ENCODE measurements at places on chromosomes 4 and X.

GRCh38 chrX:102837847-102838246, 99.2 kb upstream of the RAB40AL start:
- DNase-seq, result no peak

DNA sequence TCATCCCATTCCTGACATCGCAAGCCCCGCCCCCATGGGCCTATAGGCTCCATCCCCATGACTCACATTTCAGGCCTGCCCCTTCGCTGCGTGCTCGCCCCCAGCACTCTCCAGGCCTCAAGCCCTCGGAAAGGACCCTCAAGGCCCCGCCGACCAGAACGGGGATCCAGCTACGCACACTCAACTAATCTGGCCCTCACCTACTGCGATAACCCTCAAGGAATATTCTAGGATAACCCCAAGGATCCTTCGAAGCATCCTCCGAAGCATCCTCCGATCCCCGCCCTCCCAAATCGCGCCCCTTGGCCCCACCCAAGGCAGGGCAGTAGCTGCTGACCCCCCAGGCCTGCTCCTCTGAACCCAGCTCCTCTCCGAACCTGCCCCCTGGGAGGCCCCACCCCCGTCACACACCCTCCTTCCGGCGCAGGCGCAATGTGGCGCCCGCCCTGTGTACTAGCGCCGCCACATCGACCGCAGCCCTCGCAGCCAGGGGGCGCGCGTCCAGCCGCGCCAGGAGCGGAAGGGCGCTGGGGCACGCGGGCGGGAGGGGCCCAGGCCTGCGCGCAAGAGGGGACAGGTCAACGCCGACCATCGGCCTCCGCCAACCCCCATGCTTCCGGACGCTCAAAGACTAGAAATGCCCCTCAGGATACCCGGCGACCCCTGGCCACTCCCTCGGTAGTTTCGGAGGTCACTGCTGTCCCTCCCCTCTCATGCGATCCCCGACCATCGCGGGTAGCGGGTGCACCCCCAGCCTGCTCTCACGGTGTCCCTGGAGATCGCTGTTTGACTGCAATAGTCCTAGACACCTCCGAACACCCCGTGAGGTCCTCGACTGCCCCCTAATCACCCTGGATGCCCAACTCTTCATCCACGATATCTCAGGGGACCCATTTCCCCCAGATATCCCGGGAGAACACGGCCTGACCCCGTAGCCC, 6.4 kb upstream of the MAGIX start:
- peak; percentile 57 for DNase-seq

GRCh38 chrX:87736576-87736975, 219.0 kb downstream of the KLHL4 start:
- no peak for DNase-seq

GRCh38 chr4:4320951-4321714, 31.1 kb downstream of the ZBTB49 start:
- no peak for DNase-seq

GRCh38 chr4:114323841-114324240, 274.8 kb upstream of the UGT8 start:
- no peak for DNase-seq

- DNase-seq, result no peak
Observed at GRCh38 chr4:168615294-168616065, 118.6 kb downstream of the PALLD start.

DNA sequence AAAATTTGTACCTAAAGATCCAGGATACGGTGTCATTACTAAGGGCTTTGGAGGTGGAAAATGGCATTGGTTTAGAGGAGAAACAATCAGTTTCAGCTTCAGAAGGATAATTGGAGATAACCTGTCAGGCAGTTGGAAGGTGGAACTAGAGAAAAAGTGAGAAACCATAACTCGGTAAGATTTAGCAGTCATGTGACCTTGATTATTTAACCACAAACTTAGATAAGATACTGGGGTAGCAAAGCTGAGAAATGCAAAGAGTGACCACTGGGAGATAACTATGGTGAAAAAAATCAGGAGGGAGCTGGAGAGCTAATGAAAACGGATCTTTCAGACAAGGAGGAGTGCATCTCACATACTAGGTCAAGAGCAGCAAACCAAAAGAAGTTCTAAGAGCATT, 58.3 kb upstream of the SMARCA5 start:
- no peak for DNase-seq

- no peak for DNase-seq
Observed at GRCh38 chrX:7088968-7089615, 58.4 kb upstream of the STS start.

DNA sequence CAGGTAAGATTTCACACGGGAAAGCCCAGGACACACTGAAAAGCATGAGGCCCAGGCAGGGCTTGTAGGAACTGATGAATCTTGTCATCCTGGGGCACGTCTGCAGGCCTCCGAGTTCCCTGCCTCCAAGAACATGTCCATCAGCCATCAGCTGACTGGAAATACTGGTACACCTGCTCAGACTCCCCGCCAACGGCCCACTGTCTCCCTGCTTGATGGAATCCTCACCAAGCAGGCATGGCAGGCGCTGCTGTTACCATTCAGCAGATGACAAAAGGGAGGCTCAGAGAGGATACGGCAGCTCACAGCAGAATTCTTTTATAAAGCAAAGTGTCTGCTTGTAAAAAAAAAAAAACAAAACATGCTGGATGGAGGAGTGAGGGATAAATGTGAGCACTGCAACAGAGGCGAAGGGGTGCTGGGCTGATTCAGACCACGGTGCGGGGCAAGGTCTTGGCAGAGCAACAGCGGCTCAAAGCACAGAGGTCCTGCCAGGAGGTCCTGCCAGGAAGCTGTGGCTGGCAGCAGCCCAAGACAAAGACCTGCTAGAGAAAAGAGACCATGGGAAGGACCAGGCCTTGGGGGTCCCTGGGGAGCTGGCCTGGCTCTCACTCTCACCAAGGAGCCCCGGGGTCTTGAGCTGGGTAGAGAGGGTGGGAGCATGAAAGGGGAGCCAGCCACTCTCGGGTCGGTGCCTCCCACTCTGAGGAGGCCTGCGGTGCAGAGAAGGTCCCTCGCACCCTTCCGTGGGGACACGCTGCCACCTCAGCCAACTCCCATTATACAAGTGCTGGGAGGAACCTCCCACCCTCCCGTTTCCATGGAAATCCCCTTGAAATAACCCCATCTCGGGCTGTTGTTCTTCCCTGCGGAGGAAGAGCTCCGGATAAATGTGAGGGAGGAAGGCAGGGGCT, 25.6 kb downstream of the PPP2R2C start:
- no peak for DNase-seq

GRCh38 chrX:12076046-12076445, 62.2 kb upstream of the FRMPD4 start:
- no peak for DNase-seq

GRCh38 chr4:41396214-41396613, 139.5 kb downstream of the UCHL1 start:
- no peak for DNase-seq

DNA sequence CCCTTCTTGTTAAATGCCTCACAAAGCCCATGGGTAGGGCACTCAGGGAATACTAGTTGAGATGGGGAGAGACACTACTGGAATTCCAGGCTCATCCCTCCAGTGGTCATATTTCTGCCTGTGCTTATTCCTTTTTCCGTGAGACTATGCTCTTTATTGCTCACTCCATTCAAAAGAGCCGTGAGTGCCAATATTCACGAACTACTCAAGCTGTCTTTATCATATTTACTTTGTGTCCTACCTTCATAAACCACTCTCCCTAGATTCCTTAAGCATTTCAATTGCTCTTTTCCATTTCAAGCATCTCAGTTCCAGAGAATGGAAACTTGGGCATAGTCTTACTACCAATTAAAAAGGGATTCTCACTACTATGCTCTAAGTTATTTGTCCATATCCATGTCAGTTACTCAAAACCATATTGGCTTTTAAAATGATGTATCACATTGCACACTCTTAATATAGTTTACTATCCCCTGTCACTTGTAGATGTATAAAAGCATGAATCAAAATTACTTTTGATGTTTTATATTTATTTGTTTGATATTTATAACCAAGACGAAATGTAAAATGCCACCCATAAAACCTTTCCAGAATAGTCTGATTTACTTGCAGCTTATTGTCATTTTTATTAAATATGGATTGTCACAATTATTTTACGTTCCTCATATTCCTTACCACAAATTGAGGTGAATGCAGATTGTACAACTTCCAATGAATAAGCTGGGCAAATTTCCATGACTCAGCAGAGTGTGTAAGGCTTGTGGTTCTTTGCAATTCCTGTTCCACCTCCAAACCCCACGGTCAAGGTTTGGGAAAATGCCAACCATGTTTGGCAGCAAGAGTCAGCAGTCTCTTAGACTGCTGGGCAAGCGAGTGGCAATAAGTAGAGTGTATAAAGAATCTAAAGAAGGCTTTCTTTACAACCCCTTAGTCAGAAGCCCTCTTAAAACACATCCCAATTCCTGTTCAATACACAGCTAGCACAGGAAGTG, 24.4 kb downstream of the ENOX2 start:
- DNase-seq, result peak; percentile 43

DNA sequence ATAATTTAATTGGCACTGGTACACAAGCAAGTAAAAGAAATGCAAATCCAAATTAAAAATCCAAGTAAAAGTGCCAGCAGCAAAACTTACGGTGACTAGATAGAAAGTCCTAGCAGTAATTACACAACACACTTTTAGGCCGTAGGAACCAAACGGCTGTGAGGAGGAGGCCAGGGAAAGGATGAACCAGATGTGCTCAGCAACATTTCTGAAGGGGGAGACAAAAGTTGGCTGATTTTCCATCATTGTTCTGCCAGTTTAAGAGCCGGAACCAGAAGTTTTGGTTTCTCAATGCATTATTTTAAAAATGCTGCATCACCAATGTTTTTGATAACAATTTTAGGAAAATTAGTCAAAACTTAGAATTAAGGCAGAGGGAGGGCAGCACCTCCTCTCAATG, 68.7 kb upstream of the ENPP6 start:
- no peak for DNase-seq

GRCh38 chr4:90883519-90883918, 756.3 kb downstream of the CCSER1 start:
- no peak for DNase-seq

DNA sequence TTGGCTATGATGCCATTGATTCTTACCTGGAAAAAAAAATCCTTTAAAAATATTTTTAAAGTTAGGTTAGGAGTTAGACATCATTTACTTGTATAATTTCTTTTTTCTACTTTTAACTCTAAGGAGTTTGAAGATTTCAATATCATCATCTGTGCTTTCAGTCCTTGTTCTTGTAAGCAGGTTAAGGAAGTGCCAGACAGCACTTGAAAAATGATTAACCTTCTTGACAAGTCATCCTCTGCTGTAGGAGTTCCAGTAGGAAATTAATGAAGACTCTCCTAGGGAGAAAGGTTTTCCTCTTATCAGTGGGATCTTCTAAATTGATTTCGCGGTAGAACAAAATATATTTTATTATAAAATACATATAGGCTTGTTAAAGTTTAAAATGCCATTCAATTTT, 29.1 kb upstream of the ANAPC4 start:
- DNase-seq, result no peak

DNA sequence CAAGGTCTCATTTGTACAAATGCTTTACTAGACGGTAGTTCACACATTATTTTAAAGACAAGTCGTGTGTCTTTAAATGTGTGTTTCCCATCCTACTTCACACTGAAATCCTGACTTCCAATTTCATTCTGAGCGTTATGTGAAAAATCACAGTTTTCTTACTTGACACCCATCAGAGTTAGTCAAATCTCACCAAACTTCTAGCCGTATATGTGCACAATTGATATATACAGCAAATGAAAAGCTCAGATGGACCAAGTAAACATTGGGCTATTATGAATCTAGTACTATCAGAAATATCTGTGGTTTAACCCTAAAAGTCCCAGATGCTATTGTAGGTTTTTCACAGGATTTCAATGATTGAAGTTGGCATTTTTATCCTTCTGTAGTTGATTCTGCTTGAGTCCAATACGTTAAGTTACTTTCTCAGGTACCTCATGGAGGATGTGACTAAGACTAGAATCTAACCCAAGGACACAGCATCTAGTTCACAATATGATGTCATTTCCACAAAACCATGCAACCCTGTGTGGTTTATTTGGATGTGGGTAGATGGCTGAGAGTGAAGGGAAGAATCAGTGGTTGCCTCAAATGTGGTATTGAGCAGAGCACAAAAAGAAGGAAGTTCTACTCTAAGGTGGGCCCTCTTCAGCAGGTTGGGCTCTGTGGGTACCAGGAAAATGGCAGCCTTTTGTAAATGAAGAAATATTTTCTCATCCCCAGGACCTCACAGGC, 22.1 kb upstream of the TRIM60 start:
- DNase-seq, result no peak

GRCh38 chrX:36803151-36803550, 205.0 kb upstream of the FAM47C start:
- no peak for DNase-seq

DNA sequence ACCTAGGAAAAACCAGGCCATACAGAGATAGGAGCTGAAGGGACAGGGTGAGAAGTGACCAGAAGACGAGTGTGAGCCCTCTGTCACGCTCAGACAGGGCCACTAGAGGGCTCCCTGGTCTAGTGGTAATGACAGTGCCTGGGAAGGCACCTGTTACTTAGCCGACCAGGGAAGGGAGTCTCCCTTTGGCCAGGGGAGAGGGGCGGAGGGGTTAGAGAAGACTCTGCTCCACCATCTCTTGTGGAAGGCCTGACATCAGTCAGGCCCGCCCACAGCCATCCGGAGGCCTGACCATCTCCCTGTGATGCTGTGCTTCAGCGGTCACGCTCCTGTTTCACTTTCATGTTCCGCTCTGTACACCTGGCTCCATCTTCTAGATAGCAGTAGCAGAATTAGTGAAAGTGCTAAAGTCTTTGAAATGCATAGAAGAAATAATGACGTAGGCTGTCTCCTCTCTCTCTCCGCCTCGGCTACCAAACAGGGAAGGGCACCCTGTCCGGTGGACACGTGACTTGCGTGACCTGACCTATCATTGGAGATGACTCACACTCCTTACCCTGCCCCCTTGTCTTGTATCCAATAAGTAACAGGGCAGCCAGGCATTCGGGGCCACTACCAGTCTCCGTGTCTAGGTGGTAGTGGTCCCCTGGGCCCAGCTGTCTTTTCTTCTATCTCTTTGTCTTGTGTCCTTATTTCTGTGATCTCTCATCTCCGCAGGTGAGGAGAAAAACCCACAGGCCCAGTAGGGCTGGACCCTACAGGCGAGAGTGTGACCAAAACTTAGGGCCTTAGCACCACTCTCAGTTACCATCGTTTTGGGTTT, 26.7 kb downstream of the HTT-AS start:
- DNase-seq, result peak; percentile 53

DNA sequence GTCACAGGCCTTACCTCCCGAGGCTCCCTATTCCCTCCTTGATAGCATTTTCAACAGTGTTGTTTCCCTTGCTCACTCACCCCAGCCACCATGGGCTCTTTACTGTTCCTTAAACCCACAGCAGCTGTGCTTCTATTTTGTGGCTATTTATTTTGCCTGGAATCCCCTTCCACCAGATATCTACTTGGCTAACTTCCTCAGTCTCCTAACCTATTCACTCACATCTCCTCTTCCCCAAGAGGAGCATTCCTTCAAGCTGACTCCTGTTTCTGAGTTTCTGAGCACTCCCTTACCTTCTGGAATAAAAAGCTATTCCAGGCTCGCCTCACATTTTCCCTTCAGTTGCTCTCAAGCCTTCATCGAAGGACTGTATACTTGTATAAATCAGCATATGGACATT, 50.5 kb downstream of the CXCL1 start:
- no peak for DNase-seq
